ENCODE measurements at places on chromosomes 7 and 10. TPM values are rescaled to one million over a fixed set of nuclear protein-coding genes. Genes with fewer than 3 reads are reported as not detected.

Gene UTF1
- not detected for total RNA-seq

Gene GATA3
- under 0.01 TPM for total RNA-seq

Gene ACSL5
- total RNA-seq: not detected

Gene SMKR1
- 1.3 TPM for total RNA-seq

Gene BTAF1
- 47.4 TPM for total RNA-seq

Gene DNAJC12
- 0.26 TPM for total RNA-seq

Gene CCDC172
- not detected for total RNA-seq

Gene HMX3
- total RNA-seq: 0.13 TPM

Gene PPP3CB
- 20.6 TPM for total RNA-seq

Gene BLVRA
- 39.4 TPM for total RNA-seq

Gene AP1S1
- 192 TPM for total RNA-seq

Gene SORCS1
- not detected for total RNA-seq

Gene CRTAC1
- total RNA-seq: not detected

Gene LIPK
- 0.13 TPM for total RNA-seq

Gene SYT15
- 0.13 TPM for total RNA-seq

Gene TEX36
- not detected for total RNA-seq

Gene MMRN2
- total RNA-seq: 6.1 TPM

Gene PILRB
- 5.5 TPM for total RNA-seq

Gene DPCD
- total RNA-seq: 38.2 TPM

Gene CPA5
- total RNA-seq: 0.13 TPM

Gene TRIP6
- total RNA-seq: 70.3 TPM

Gene CLDN4
- total RNA-seq: 126 TPM

Gene DDX50
- total RNA-seq: 73.7 TPM

Gene NRCAM
- total RNA-seq: 0.26 TPM

Gene OR2A5
- not detected for total RNA-seq

Gene LBX1
- not detected for total RNA-seq

Gene C10orf62
- not detected for total RNA-seq

Gene CYP2E1
- total RNA-seq: under 0.01 TPM

Gene NEUROD6
- not detected for total RNA-seq
